Skin of body (tissue), 3 donors: ENCODE measurements at places on chromosomes 5 and 9.

DNA sequence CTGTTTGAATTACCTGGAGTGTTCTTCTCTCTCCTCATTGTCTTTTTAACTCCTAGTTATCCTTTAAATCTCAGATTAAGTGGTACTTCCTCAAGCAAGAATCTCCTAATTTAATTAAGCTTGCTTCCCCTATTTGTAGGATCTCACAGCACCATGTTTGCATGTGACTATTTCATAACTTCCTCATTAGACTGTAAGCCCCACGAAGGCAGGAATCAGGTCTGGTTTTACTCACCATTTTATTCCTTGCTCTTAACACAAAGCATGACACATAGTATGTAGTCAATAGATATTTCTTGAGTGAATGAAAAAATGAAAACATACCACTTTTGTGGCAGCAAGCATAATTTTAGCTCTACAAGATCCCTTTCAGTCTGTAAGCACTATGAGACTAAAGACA is 1.3 kb upstream of the ERMP1 start:
- no peak for DNase-seq

DNA sequence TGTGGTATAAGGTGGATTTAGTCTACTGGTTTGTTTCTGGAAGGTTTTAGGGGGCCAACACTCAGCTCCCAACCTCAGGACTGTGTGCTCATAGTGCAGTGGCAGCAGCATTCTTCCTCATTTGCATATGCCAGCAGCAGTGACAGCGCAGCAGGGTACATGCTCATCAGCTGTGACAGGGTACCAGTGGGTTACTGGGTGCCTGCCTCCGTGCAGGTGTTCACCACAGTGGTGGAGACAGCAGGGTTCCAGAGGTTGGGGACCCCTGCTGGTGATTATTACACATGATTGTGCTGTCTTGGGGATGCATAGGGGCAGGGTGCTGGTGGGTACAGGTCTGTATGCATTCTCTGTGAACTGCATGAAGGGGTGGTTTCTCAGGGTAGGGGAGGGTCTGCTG is 45.5 kb upstream of the IFNE start:
- DNase-seq, result no peak

GRCh38 chr9:33455945-33456344 is 8.6 kb upstream of the AQP3 start:
- DNase-seq, result no peak

DNA sequence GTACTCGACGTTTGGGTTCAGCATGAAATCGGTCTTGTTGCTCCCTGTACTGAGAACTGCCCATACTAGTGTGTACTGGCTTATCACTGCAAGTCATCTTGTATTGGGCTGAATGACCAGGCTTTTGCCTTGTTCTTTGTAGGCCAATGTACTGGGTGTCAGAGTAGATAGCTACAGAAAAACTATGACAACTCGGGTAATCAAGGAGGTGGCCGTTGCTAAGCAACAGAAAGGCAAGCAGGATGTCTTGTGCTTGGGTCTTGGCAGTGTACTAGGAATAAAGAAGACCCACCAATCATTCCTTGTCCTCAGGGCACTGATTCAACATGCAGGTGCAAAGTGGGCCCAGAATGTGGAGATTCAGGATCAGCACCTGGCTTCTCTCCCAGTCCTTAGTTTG is 11.9 kb upstream of the SHISAL2B start:
- DNase-seq, result no peak

- no peak for DNase-seq
Measured at GRCh38 chr9:34983209-34983608, 6.3 kb upstream of the DNAJB5 start.

GRCh38 chr5:75612226-75612569 is 945 bp downstream of the ANKDD1B start:
- no peak for DNase-seq

- no peak for DNase-seq
Measured at GRCh38 chr9:97723819-97724218, 26.7 kb upstream of the XPA start.

GRCh38 chr5:180315762-180316212 is 23.9 kb upstream of the MAPK9 start:
- no peak for DNase-seq

- DNase-seq, result no peak
Measured at GRCh38 chr5:180790020-180790419, 12.6 kb downstream of the MGAT1 start.

GRCh38 chr5:39093352-39093751 is 19.2 kb upstream of the RICTOR start:
- DNase-seq, result no peak
